Inflammatory macrophage treated with lipopolysaccharide for 4 hours (primary cell): ENCODE measurements at places on chromosomes 4 and X.
A peak's percentile ranks its signal among the peaks of the same experiment; 100 is the strongest.

- peak; percentile 50 for DNase-seq
Observed at GRCh38 chrX:118976599-118977340, 2.4 kb downstream of the LONRF3 start.

DNA sequence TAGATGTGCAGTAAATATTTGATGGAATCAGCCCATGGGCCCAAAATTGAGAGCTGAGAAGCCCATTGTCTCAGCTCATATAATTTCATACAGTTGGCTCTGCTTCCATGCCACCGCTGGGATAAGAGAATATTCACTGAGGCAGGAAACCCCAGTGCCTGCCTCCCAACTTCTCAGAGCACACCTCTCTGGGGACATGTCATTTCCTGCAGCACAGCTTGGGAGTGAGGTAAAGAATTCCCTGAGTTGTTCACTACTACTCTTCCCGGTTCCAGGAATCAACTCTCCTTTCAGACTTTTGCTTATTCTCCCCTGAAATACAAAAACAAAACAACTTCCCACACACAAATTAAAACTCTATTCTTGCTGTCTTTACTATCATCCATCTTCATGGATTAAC is 389.3 kb downstream of the MAPK10 start:
- DNase-seq, result no peak

DNA sequence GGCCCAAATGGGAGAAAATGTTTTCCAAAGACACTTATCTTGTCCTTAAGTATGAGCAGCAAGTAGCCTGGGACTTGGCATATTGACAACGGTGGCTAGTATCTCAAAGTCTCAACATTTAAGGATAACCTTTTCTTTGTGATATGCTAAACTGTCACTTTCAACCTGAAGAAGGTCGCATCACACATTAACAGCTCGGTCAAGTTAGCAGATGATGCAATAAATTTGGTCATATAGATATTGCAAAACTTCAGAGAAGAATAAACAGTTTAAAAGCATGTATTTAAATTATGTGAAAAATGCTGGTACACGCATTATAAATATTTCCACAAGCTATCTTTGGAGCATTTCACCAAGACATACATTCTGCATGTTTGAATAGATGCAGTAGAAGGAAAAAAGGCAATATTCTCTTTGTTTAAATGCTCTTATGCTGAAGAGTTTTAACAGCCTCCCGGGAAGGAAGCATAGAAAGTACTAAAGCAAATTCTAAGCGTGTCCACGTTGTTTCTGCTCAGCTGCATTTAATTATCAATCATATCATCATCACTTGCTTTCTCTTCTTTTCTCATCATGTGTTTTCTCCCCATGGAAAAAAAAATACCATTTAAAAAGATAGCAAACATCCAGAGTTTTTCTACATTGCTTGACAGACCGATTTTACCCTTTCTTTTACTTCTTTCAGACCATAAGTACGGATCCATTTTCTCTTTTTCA is 24.2 kb downstream of the ARHGAP6 start:
- no peak for DNase-seq

DNA sequence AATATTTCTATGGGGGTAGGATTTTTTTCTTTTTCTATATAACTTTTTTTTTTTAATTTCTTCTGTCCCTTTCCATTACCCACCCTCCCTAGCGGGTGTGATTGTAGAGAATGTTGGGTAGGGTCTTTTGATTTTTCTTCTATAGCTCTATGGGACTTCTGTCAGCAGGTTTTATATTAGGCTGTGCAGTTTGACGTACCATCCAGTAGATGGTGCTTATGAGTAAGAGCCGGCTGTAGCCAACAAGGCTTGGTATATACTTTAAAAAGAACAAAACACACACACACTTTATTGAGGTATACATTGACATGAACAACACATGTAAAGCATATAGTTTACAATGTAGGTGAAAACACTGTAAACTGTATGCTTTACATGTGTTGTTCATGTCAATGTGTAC is 247.9 kb upstream of the POF1B start:
- DNase-seq, result no peak

DNA sequence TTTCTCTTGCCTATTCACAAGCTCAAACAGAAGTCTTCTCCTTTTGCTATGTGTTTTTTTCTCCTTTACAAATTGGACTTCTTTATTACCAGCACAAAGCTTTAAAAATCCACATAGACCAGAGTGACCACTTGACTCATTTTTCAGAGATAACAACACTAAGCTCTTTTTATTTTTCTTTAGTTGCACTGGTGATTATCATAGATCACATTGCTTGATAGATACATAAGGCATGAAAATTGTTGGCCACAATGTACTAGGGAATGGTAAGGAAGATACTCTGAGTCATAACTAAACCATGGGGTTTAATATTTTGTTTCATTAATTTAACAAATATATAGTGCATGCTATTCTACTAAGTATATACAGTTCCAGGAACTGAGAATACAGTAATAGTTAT is 159.0 kb downstream of the GASK1B start:
- no peak for DNase-seq

GRCh38 chrX:146090732-146091131 is 273.1 kb downstream of the SLITRK2 start:
- DNase-seq, result no peak
